T-helper 2 cell (primary cell): ENCODE measurements at places on chromosomes 16 and 17.

DNA sequence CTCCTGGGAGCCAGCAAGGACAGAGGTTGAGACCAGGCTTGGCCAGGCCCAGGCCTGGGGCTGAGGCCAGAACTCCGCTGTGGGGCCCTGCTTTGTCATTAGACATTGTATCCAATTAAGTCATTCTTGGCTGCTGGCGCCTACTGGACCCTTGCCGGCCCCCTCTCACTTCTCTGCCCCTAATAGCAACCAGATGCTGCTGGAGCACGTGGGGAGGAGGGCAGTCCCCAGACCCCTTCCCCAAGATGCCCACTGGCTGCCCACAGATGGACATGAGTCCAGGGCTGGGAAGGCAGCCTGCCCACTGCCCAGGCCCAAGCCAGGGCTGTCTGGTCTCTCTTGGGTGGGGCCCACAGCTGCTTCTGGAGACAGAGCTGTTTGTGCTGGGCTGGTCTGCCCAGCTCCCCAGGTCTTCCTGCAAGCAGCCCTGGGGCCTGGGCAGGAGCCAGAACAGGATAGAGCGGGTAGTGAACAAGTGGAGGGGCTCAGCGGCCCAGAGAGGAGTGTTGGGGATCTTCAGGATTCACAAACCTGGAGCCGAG, 7.8 kb downstream of the PLXDC1 start:
- DNase-seq, result no peak

GRCh38 chr16:65274566-65274965, 152.7 kb upstream of the CDH11 start:
- no peak for DNase-seq

DNA sequence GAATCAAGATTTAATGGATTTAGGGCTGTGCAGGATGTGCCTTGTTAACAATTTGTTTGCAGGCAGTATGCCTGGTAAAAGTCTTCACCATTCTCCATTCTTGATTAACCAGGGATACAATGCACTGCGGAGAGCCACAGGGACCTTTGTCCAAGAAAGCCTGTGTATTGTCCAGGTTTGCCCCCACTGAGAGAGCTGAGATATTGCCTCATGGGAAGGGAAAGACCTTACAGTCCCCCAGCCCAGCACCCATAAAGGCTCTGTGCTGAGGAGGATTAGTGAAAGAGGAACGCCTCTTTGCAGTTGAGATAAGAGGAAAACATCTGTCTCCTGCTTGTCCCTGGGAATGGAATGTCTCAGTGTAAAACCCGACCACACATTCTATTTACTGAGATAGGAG, 2169.6 kb downstream of the TP53TG3F start:
- DNase-seq, result no peak

- DNase-seq, result no peak
These were observed 44.8 kb upstream of the NOG start for GRCh38 chr17:56548661-56549060.

DNA sequence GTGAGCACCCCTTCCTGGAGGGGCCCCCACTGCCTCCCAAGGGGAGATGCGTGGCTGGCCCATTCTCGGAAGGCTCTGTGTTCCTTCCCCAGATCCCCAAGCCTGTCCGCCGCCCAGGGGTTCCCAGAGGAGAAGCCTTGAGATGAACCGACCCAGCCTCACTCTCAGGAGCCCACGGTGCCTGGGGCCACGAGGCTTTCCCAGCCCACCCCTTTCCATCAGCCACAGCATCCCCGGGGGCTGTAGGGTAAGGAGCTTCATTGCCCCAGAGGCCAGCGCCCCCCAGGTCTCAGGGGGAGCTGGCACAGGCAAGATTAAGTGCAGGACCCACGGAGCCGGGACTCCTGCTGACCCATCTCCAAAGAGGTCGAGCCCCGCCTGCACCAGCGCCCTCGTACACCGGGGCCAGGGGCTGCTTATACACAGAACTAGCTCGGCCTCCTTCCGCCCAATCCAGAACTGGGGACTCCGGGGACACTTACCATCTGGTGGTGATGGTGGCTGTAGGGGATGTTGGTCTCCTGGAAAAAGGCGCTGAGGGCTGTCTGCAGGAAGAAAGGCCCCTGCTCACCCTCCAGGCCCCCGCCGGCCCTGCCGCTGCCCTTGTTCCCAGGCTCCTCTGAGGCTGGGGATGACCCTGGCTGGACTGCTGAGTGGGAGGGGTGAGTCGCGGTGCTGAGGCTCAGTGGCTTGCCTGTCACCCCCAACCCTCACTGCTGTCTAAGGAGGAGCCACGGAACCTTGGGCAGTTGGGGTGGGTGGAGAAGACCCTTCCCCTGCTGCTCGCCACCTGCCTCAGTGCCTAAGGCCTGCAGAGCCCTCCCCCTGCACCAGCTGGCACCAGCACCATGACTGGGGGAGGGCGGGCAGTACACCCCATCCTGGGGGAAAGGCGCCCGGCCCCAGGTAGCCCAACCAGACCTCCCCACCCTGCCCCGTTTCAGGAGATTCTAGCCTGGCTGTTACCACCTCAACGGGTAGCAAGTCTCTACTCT, 4.4 kb downstream of the UBALD1 start:
- no peak for DNase-seq

- DNase-seq, result no peak
These were observed 130.9 kb downstream of the ZFHX3 start for GRCh38 chr16:72917051-72917450.

DNA sequence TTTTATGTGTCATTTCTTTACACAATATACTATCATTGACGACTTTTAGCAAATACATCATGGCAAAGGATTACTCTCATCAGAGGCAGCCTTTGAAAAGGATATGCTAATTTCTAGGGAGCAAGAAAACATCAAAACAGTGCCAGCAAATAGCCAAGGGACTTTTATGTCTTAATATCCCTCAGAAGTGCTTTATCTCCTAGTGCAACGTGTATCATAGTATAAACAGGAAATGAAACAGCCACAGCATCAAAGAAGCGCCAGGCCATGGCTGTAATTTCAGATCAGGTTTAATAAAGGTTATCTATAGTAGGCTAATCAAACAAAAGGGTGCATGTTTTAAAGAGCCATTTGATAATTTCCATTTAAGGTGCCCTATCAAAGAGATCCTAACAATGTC, 159.9 kb downstream of the AXIN2 start:
- peak; percentile 25 for DNase-seq

GRCh38 chr17:28173801-28174200, 131.3 kb downstream of the NLK start:
- DNase-seq, result no peak
